ENCODE measurements at places on chromosomes 3 and 15.

- DNase-seq: no peak
These were observed 1.9 kb downstream of the CAPN7 start for GRCh38 chr3:15207836-15208504.

- DNase-seq: no peak
These were observed 85.9 kb upstream of the SYNPR start for GRCh38 chr3:63192248-63192647.

- DNase-seq: no peak
These were observed 14.5 kb upstream of the AP4E1 start for GRCh38 chr15:50893976-50894375.

GRCh38 chr3:2826453-2826852 lies 283.7 kb downstream of the IL5RA start:
- no peak for DNase-seq

DNA sequence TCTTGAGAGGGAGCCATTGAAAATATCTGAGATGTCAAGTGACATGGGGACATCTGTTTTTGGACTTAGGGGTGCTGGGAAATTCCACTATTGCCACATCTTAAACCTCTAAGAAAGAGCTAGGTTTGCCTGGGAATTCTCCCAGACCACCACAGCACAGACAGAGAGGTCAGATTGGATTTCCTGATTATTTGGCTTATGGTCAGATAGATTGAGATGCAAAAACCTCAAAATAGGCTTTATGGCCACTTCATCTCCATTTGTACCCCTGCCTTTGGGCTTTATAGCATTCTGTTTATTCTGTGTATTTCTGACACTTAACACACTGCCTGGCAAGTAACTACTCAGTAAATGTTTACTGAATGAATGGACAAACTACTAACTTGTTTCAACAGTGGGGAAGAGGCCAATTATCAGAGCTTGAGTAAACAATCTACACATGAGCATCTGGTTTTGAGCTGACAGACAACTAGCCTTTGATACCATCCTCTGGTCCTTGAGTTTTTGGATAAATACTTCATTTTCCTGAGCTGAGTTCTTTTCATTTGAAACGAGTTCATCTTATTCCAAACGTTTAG lies 81.8 kb downstream of the TP63 start:
- DNase-seq: no peak

All from lung microvascular endothelial cell (primary cell).